ENCODE measurements at places on chromosomes 2 and 18.

DNA sequence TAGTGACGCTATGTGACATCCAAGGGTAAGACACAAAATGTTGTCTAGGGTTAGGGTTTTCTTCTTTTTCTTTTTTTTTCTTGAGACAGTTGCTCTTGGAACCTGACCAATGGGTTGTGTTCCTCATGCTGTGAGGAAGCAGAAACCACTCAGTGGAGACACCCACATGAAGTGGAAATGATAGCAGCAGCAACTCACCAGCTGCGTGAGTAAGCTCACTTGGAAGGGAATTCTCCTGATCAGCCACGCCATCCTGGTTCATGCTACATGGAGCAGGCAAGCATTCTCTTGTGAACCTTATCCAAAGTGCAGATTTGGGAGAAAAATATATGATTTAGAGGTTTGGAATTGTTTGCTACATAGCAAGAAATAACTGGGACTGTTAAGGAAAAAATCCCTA is 863.7 kb downstream of the EPHA4 start:
- DNase-seq: no peak

GRCh38 chr2:23460993-23461392 is 76.0 kb downstream of the KLHL29 start:
- no peak for DNase-seq

- DNase-seq: no peak
Observed at GRCh38 chr2:203908066-203908796, 28.3 kb upstream of the ICOS start.

GRCh38 chr2:215604606-215605005 is 168.7 kb upstream of the FN1 start:
- no peak for DNase-seq

GRCh38 chr2:111246620-111247061 is 125.9 kb downstream of the BCL2L11 start:
- no peak for DNase-seq

DNA sequence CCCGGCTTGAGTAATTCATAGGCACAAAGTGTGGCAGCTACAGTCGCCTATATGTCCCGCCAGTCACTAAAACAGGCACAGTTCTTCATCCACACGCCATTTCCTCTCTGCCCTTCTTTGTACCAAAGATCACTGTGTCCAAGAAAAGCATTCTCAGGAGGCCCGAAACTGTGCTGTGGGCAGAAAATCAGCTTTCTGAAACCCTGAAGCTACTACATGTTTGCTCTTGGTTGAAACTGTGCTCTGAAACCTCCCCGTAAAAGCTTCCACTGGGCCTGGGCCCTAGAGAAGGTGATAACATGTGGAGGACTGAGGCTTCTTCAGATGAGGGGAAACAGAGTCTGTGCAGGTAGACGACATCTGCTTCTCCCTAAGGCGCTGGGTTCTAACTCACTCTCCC is 75.6 kb upstream of the ID2 start:
- DNase-seq: no peak

DNA sequence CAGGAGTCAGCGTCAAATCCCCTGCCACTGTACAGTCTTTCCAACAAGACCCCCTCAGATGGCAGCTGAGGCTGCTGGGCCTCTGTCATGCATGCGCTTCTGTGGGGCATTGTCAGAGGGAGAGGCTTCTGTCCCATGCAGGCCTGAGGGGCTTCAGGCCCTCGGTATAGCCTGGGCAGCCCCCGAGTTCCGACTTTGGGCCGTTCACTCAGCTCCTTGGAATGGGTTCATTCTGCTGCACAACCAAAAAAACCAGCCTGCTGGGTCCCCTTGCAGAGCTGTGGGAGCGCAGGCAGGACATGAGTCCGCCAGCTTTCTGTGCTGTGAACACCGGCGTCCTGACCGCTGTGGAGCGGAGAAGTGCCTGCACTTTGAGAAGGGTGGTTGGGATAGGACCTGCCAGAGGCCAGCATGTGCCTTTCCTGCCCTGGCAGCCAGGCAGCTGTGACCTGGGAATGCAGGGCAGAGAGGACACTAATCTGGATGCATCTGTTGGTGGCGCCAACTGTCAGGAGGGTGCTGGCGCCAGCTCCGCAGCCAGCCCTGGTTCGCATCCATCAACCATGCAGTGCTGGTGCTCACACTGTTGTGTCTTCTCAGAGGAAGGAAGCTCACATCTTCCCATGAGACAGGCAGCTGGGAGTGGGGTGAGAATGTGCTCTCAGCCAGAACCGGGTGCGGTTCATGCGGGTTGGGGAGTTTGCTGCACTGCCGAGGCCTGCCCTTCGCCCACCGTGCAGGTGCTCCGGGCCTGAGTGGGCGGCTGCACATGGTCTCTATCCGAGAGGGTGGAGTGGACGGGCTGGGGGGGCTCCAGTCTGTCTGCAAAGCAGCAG is 14.3 kb downstream of the ARHGEF4 start:
- DNase-seq: no peak

- DNase-seq: no peak
Observed at GRCh38 chr2:108401800-108402199, 24.0 kb downstream of the SULT1C4 start.

DNA sequence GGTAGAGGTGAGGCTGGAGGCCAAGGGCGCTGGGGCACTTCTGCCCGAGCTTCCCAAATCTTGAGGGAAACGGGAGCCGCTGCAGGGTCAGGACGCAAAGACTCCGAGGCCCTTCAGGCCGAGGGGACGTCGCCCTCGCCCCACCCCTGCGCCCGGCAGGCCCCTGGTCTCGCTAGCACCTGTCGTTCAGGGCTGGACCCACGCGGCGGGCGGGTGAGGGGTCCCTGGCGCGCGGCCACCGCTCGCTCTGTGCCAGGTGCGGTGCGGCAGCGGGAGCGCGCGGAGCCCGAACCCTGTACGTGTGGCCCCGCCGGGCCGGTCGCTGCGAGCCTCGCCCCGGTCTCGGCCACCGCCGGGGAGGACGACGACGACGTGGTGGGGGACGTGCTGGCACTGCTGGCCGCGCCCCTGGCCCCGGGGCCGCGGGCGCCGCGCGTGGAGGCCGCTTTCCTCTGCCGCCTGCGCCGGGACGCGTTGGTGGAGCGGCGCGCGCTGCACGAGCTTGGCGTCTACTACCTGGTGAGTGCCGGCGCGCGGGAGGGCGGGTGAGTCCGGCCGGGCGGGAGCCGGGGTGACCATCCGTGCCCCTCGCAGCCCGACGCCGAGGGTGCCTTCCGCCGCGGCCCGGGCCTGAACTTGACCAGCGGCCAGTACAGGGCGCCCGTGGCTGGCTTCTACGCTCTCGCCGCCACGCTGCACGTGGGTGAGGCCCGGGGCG is 4.9 kb downstream of the ERFE start:
- no peak for DNase-seq

Measured in fibroblast of the conjunctiva (primary cell).